H4 (cell line): ENCODE measurements at places on chromosomes 16 and 17. TPM values are rescaled to one million over a fixed set of nuclear protein-coding genes. Genes with fewer than 3 reads are reported as not detected.

SMG1 gene
- 14.5 and 16.9 TPM in 2 replicates for total RNA-seq

TRPV2 gene
- 4.8 and 5.5 TPM in 2 replicates for total RNA-seq

- DNase-seq, result no peak
These were observed 17.1 kb downstream of the ATP1B2 start for GRCh38 chr17:7667656-7668406.

GRCh38 chr16:48373258-48374029, 11.8 kb downstream of the SIAH1 start:
- DNase-seq, result no peak

GRCh38 chr17:50218071-50218759, 16.8 kb upstream of the COL1A1 start:
- no peak for DNase-seq

DNA sequence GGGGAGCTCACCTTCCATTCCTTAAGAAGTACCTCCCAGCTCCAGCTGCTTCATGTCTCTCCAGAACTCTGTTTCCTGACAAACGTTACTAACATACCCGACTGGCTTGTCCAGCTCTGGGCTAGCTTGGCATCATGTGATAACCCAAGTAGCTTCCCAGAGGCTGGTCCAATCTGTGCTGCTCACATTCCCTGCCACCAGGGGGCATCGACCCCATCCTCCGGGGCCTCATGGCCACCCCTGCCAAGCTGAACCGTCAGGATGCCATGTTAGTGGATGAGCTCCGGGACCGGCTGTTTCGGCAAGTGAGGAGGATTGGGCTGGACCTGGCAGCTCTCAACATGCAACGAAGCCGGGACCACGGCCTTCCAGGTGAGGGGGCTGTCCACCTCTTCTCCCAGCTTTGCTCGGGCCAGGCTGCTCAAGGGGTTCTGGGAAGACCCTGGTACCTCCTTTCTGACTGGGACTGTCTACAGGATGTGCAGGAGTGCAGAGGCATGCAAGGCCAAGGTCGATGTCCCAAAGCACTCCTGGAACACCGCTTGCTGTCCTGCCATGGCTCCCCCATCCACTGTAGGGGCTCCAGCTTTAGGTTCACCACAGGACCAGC, 7.6 kb downstream of the EPX start:
- peak; percentile 80 for DNase-seq
